Fibroblast of villous mesenchyme (primary cell): ENCODE measurements at places on chromosomes 1 and 21.

DNA sequence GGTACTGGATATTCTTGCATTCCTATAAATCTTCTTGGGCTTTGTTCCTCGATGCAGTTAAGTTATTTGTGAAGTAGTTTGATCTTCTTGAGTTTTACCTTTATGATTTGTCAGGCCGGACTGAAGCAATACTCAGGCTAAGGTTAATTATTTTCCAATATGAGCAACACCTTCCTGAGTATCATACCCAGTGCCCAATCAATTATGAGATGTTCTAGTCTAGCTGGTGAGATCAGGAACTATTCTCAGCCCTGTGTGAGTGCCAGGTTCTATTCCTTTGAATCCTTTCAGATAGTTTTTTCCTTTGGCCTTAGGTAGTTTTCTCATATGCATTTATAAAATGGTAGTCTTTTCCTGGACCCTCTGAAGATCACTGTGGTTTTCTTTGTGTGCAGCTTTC lies 92.5 kb downstream of the SCMH1 start:
- no peak for DNase-seq

DNA sequence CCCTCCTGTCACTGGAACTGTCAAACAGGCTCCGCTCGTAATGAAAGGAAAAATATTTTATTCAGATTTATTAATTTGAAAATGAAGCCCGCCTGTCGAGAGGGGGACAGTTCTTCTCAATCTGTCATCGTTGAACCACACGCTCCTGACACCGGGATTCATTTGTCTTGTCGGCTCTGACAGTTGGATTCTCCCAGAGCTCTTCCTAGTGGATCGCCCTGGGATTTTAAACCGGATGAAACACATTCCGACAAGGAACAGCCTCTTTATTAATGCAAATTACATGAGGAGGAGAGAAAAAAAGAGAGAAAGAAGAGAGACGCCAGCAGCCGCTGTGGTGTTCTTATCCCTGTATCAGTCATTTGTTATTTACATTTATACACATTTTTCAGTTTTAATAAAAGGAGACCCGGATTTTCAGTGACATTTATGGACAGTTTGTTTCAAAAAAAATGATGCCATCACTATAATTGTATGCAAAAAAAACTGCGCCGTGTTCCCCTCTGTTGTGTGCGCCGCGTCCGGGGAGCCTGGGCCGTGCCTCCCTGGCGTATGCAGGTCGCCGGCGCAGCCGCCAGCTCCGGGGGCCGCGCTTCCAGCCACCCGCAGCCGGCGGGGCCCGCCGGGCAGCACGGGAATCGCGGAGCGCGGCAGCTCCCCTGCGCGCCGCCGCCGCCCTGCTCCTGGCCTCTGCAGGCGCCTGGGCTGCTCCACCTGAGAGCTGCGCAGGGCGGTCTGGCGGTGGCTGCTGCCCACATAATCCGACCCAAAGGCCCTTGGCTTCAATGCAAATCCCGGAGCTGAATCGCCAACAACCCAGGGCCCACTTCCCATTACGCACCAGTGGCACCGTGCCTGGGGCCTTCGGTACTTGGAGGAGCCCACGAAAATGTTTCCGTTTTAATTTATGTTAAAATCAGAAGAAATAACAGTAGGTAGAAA lies 237.9 kb upstream of the PBX1 start:
- DNase-seq = peak; percentile 8

GRCh38 chr1:168236836-168237611 lies 11.2 kb downstream of the SFT2D2 start:
- no peak for DNase-seq

DNA sequence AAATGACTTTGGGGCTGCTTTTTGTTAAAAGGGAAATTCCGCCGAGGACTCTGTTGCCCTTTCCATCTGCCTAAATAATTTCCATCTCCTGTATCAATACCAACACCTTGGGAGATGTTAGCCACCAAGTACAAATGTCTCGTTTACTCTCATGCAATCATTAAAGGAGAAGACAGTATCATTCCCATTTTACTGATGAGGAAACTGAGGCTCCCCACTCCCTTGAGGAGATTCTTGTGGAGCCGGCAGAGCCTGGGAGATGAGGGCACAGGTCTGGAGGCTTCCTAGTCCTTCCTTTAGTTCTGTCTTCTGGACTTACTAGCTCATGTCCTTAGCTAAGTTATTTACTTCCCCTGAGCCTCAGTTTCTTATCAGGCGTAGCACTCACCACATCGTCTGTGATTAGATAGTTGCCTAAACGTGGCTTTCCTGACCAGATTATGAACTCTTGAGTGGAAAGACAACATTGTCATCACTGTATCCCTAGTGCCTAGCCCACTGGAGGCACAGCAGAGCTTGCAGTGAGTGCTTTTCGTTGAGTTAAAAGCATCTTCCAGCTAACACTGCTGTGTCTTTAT lies 81.6 kb downstream of the ADSS2 start:
- no peak for DNase-seq

GRCh38 chr1:53627666-53628065 lies 111.3 kb downstream of the GLIS1 start:
- no peak for DNase-seq

- peak; percentile 42 for DNase-seq
Measured at GRCh38 chr1:192812420-192813209, 3.8 kb downstream of the RGS2 start.

GRCh38 chr1:199002661-199003060 lies 363.8 kb downstream of the PTPRC start:
- no peak for DNase-seq

DNA sequence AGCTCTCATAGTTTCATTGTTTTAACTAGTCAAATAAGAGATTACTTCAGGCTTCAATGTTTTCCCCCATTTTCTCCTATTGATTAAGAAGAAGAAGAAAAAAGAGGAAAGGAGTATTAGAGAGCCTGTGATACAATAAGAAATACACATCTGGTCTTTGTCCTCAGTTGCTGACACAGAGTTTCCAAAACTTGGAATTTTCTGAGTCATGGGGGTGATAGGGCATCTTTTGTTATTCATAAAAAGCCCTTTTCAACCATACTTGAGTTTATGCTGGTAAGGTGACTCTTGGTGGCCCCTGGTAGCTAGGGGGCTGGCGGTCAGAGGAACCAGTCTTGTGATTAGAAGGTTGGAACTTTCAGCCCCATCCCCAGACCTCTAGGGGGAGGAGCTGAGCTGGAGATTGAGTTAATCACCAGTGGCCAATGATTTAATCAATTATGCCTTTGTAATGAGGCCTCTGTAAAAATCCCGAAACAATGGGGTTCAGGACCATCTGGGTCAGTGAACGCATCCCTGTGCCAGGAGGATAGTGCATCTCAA lies 28.9 kb upstream of the KLF18 start:
- peak; percentile 37 for DNase-seq

- no peak for DNase-seq
Measured at GRCh38 chr1:35044431-35044830, 12.7 kb upstream of the ZMYM6 start.
